Keratinocyte (primary cell): ENCODE measurements at places on chromosomes 5 and 9.

- DNase-seq = no peak
Observed at GRCh38 chr5:99349787-99350186, 421.0 kb upstream of the CHD1 start.

- DNase-seq = no peak
Observed at GRCh38 chr5:122785294-122785693, 10.4 kb downstream of the SNX2 start.

GRCh38 chr9:105735366-105735765 is 41.0 kb downstream of the TMEM38B start:
- DNase-seq = no peak

GRCh38 chr5:176573564-176574296 is 24.6 kb downstream of the CDHR2 start:
- no peak for DNase-seq

GRCh38 chr9:136399176-136400037 is 563 bp downstream of the SNAPC4 start:
- no peak for DNase-seq

GRCh38 chr5:94407023-94407422 is 211.4 kb downstream of the KIAA0825 start:
- no peak for DNase-seq

DNA sequence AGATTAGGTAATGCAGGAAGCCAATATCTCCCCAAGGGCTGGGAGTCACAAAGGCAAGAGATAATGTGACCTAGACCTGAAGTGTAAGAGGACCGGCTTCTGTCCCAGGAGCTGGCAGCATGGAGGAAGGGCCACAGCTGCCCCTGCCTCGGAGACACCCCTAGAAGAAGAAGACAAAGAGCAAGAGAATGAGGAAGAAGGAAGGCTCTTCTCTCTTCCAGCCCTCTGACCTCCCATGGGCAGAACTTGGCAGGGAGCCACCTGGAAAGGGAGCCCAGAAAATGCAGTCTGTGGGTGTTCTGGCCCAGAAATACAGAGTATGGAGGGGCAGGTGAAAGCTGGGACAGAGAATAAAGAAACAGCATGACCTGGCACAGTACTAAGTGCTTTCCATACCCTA is 151.0 kb downstream of the C5orf15 start:
- no peak for DNase-seq

GRCh38 chr5:61953913-61954312 is 352.1 kb upstream of the KIF2A start:
- DNase-seq = no peak

GRCh38 chr9:86082870-86083269 is 16.5 kb downstream of the GOLM1 start:
- DNase-seq = no peak
